ENCODE measurements at places on chromosomes 5 and 9. TPM values are rescaled to one million over a fixed set of nuclear protein-coding genes. Genes with fewer than 3 reads are reported as not detected.

DNA sequence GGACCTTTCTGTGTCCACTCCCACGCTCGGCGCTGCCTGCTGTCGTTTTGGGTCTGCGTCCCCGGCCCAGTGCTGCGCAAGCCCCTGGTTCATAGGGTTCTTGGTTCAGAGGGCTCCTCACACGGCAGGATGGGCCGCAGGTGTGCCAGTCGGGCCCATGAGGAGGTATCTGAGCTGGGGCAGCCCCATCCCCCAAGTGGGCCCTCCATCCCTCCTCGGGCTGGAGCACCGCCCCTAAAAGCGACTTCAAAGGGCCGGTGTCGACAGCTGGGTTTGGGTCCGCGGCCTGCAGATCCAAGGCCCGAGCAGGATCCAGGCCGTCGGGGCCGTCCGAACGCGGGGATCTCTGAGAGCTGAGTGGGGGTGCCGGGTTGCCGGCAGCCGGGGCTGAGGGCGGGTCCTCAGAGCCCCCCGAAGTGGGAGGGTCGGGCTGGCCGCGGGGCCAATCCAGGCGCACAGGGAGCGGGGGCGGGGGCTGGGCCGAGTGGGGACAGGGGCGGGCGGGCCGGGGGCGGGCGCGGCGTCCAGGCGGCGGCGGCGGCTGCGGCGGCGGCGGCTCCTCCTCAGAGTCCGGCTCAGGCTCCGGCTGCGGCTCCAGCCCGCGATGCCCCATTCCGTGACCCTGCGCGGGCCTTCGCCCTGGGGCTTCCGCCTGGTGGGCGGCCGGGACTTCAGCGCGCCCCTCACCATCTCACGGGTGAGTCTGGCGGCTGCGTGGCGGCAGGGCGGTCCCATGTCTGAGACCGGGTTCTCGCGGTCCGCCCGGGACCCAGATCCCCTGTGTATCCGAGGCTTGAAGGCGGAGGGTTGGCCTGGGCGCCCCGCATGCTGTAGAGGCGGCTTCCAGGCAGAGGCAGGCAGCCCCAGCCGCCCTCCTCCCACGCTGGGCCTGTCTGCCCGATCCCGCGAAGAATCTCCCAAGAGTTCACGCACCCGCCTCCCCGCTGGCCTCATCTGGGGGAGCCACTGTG is at the start of gene PDLIM4:
PDLIM4 (plus strand) TSS at position 566 of the 971 bp plus-strand sequence; CDS start at position 605, 39 bp downstream.
- peak; percentile 66 for DNase-seq

Gene HTR1A
- total RNA-seq = 1.8 TPM

DNA sequence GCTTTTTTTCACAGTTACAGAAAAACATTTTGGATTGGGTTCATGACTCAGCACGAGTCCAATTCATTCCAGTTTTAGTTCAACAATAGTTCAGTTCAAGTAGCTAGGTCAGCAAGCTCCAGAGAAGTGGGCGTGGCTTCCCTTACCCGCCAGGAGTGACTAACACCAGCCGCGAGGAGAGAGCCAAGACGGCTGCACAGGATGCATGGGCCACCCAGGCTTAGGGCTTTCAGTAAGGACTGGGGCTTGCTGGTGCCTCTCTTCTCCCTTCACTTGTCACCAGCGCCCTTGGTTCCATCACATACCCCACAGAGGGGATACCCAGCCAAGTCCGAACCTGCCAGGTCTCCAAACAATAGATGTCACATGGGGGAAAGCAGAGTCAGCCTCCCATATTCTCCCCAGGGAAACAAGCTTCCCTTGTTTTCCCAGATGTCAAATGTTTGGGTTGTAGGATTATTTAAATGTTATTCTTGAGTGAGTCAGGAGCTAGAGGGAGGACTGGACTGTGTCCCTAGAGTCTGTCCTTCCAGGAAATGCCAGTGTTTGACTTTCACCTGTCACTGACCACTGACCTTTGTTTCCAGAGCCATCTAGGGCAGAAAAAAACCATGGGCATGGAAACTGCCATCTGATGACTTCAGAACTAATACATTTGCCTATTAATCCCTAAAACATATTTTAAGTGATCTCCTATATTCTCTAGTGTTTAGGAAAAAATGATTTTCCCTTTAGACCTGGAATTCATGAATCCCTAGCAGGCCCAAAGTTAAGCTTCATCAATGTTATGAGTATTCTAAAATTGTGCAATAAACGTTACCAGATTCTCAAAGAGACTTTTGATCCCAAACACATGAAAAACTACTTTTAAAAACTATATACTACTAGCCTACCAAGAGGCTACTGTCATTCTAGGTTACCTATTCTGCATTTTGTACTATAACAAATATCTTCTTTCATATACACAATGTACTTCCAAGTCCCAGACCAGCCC is 51.9 kb downstream of the NIPAL4 start:
- peak; percentile 92 for DNase-seq

Gene OLFM1
- total RNA-seq = 47.8 TPM

- no peak for DNase-seq
Observed at GRCh38 chr9:68706363-68707201, 1.5 kb downstream of the PIP5K1B start.

Gene PCDHB6
- total RNA-seq = 1.6 TPM

Gene PCDHGB3
- 3.2 TPM for total RNA-seq

DNA sequence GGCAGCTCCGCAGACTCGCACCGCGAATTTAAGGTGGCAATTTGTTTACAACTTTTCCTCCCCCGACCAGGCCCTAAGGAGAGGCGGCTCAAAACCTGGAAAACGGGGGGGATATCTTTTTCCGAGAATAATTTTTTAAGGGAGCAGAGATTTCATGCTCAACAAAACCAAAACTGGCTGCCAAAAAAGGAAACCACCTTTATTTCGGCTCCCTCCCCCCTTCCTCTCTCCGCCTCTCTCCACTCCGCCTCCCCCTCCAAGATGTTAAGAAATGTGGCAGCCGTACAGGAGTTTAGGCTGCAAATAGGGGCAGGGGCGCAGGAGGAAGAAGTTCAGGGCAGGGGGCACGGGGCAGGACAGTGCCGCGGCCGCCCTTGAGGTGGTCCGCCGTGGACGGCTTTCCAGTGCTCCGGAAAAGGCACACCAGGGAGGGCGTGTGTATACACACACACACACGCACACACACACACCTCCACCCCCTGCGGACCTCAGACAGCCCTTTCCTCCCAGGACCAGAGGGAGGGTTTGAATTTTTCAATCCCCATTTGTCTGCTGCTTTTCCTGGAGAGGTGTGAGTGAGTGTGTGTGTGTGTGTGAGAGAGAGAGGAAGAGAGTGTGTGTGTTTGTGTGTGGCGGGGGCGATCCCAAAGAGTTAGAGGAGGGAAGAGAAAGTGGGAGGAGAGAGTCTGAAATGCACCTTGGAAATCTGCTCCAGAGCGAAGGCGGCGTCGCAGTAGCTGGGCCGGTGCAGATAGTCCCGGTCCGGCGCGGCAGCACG is 9.1 kb downstream of the PTCH1 start:
- no peak for DNase-seq

Gene IFNK
- not detected for total RNA-seq

Gene CAVIN4
- total RNA-seq = 0.52 TPM

Gene SLC36A3
- not detected for total RNA-seq

DNA sequence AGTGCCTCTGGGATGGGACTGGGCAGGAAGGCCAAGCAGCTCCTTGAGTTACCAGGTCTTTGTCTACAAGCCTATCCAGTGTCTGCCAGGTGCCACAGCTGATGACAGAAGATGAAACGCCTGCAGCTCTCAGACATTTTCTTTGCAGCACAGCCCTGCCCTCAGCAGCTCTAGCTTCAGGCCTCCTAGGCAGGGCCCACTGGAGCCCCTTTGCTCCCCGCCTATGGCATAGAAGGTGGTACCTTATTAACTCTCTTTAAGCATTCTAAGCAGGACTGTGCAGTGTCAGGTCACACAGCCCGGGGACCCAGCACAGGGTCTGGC is 1.3 kb upstream of the SKP1 start:
- DNase-seq = no peak

- DNase-seq = no peak
Observed at GRCh38 chr9:78566948-78567675, 270.2 kb downstream of the PSAT1 start.

Gene EDIL3
- 6.8 TPM for total RNA-seq

Gene ANKDD1B
- 3.6 TPM for total RNA-seq

Gene HABP4
- 13.4 TPM for total RNA-seq

GRCh38 chr9:136945333-136946227 is 537 bp downstream of the C8G start:
- DNase-seq = no peak

DNA sequence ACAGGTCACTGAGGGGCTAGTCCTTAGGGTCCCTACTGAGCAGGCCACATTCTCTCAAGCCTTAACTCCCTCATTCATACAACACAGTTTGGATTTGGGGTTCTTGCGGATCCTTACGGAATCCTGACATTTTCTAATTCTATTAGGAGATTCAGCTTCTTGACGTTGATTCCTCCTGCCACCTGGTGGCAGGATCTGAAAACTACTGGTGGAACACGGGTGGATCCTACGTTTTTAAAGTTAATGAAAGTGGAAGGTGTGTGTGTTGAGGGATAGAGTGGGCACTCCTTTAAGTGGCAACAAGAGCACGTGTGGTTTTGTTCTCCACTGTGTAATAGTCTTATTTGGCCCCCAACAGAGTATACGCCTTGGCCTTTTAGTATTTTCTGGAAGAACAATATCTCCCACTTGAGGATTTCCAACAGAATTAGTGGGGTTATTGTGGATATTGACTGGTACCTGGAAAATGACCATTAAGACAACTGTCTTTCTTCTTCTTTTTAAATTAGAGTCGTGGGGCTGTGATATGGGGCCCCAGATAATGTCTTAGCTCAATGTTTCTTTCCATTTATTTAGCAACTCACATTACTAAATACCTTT is 25.2 kb downstream of the SLC28A3 start:
- peak; percentile 58 for DNase-seq

GRCh38 chr9:113621309-113621791 is 157.8 kb downstream of the RGS3 start:
- peak; percentile 83 for DNase-seq

DNA sequence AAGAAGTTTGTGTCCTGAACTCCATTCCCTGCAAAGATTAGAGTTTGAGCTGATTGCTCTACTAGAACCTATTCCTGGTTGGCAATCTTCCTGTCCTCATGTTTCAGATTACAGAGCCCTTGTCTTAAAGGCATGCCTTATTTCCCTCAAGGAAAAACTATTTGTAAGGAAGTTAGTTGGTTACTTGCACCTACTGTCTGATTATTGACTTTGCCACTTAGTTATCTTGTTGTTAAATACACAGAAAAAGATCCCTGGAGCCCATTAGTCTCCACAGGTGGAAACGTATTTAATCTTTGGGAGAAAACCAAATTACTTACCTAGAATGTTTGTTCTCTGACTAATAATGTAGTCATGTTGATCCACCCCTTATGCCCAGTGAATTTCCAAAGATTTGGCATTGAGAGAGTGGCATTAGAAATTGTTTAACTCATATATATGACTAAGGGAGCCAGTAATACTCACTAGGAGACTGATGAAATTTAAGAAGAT is 132.3 kb upstream of the ELL2 start:
- DNase-seq = no peak

Gene DAB2IP
- 103 TPM for total RNA-seq

DNA sequence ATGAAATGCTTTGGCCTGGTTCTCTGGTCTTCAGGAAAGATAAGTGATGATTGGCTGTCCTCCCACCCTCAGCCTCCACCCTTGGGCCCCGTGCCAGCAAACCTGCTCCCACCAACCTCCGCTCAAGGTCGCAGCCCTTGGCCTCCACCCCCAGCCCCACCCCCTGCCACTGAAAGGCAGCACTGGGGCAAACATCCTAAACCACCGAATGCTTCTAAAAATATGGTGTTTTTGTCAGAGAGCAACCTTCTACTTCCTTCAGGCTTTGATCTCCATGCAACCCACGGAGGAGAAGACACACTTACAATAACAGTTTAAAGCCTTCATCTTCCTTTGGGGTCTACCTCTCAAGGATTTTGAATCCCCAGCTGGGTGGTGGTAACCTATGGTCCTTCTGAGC is 24.0 kb upstream of the TCF7 start:
- DNase-seq = no peak

DNA sequence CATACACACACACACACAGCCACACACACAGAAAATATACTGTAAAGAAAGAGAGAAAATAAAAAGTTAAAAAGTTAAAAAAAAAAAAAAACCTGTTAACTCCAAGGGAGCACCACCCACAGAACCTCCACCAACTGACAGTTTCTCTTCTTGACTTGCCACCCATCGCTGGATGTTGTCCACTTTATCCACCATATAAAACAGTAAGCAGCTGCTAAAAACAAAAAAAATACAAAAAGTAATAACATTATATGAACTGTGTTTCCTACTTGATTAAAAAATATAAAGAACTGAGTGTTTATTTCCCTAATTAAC is 1.2 kb downstream of the PURA start:
- DNase-seq = no peak

Gene IFNE
- 5.4 TPM for total RNA-seq

GRCh38 chr5:36703245-36703860 is 96.9 kb downstream of the SLC1A3 start:
- no peak for DNase-seq

Gene KCTD16
- total RNA-seq = 0.18 TPM

DNA sequence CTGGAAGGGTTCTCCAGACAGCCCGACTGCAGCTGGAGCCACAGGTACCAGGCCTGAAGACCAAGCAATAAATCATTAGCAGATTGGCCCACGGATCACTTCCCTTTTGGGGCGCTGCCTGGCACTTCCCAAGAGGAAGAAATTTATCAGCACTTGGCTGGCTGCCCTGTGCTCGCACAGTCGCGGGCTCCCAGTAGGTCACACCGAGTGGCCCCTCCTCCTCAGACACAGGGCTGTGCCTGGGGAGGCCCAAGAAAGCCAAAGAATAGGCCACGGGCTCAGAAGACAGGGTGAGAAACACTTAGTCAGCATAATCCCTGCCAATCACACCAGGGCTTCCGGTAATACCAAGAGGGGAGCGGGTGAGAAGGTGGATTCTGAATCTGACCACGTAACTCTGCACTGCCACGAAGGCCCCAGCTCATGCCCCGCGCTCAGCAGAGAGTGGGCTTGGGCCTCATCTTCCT is 115.7 kb upstream of the MSX2 start:
- DNase-seq = peak; percentile 91

- DNase-seq = no peak
Observed at GRCh38 chr5:43192558-43193180, 644 bp downstream of the NIM1K start.

DNA sequence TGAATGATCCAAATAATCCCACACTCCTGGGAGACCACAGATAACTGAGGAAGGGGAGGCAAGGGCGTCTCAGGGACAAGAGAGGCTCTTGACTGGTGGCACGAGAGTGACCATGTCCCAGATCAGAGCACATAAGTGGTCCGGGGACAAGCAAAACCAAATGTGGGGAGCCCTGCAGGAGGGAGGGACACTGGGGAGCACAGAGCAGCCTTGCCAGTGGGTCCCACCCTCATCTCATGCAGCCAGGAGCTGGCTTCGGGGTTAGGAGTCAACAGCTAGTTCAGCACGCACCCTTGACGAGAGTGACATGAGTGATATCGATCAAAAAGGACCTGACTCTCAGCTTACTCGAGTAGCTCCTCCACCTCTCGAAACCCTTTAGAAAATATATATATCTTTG is 16.5 kb upstream of the UBE2QL1 start:
- no peak for DNase-seq

Gene BTNL8
- total RNA-seq = not detected

- no peak for DNase-seq
Observed at GRCh38 chr5:91175708-91176107, 207.4 kb downstream of the ARRDC3 start.
